ENCODE measurements at places on chromosomes 4 and X.

DNA sequence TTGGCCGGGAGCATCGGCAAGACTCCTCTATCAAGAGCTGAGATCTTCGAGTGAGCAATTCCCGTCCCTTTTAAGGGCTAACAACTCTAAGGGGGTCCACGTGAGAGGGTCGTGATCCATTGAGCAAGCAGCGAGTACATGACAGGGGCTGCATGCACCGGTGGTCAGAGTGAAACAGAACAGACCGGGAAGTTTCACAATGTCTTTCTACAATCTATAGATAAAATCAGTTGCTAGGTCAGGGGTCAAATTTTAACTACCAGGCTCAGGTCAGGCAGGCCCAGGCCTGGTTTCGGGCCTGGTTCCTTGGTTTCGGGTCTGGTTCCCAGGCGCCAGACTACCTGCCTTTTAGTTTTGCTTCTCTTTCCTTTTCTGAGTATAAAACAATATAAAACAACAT is 160.1 kb downstream of the PTCHD1 start:
- DNase-seq, result no peak

- no peak for DNase-seq
These were observed 142.9 kb downstream of the TMEM164 start for GRCh38 chrX:110145854-110146253.

DNA sequence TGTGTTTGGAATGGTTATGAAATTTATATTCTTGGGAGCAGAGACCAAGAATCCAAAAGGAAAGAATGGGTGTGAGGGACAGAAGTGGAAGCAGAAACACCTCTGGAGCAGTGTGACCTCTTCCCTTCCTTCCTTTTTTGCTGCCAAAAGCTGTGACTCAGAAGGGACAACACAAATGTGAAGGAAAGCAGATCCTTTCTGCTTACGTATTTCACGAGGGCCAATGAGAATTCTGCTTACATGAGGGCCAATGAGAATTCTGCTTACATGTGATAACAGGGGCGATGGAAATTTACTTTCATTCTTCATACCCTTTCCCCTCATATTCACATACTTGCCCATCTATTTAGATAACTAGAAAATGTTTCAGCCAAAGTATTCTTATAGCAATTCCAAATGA is 404.6 kb downstream of the PRDM5 start:
- DNase-seq, result no peak

- DNase-seq, result no peak
These were observed 32.5 kb upstream of the DDX3X start for GRCh38 chrX:41301438-41301824.

DNA sequence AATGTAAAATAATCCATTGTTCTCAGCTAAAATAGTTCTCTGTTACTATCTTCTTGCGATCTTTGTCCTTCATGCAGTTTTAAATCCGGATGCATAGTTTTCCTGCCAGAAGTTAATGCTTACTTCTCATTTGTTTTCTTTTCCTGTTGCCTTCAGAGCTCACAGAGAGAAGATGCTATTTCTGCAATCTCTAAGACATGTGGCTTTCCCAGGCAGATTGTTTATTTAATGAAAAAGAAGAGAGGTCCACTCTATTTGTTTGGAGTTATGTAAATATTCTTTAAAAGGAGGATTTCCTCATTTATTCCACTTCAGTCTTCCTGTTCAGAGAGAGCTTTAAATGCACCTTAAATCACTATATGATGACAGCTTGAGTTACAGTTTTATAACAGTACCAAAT is 39.3 kb upstream of the HPGD start:
- no peak for DNase-seq

- no peak for DNase-seq
These were observed 642.9 kb downstream of the STPG2 start for GRCh38 chr4:97500423-97500822.

GRCh38 chr4:147799986-147800555 is 68.2 kb downstream of the ARHGAP10 start:
- peak; percentile 45 for DNase-seq

GRCh38 chr4:182582245-182582644 is 334.9 kb downstream of the DCTD start:
- DNase-seq, result no peak

- DNase-seq, result no peak
These were observed 39.4 kb upstream of the IRF2 start for GRCh38 chr4:184513802-184514120.

DNA sequence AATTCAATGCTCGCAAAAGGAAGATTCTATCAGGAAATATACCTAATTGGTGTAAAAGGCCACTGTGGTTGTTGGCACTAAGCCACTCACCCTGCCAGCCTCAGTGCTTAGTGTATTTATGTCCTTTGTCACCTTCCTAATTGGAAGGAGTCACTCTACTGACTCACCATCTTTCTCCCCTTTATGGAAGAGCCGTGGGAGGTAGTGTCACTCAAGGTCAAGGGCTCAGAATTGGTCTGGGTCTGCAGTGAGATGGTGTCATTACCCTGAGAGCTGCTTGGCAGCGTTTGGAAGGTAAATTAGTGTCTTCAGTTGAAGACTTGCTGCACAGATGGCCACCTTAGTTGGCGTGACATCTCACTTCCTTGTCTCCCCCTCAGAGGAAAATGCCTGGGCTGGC is 41.7 kb upstream of the CDKN2AIP start:
- no peak for DNase-seq

DNA sequence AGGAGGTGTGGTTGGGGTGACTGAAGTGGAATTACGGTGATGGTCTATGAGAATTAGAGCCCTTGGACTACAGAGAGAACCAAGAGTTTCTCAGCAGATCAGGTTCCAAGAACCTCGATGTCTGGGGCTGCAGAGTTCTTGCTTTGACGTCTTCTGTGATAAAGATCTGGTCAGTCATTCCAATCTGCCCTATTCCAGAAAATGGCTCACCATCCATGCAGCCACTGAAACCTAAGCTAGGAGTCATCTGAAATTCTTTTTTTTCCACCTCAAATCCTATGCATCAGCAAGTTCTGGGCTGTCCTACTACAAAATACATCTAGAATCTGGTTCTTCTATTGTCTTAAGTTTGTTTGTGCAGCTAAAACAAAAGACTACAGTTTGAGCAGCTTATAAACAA is 254.4 kb upstream of the PGRMC2 start:
- no peak for DNase-seq

GRCh38 chr4:41647383-41647782 is 101.1 kb downstream of the PHOX2B start:
- DNase-seq, result no peak

DNA sequence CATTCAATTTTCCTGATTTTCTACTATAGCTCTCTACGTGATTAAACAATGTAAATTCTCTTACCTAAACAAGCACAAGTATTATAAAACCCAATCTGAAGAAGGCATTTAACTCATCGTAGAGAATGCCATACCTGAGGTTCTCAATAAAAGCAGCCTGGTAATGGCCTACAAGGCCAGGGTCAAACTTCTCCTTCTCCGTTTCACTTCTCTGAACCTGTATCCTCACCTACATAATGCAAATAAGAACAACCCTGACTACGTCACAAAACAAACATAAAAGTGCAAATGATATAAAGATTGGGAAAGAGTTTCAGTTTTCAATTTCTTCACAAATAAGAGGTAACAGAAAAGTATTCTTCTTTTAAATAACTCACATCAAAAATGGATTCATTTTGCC is 55.6 kb upstream of the STS start:
- DNase-seq, result no peak

DNA sequence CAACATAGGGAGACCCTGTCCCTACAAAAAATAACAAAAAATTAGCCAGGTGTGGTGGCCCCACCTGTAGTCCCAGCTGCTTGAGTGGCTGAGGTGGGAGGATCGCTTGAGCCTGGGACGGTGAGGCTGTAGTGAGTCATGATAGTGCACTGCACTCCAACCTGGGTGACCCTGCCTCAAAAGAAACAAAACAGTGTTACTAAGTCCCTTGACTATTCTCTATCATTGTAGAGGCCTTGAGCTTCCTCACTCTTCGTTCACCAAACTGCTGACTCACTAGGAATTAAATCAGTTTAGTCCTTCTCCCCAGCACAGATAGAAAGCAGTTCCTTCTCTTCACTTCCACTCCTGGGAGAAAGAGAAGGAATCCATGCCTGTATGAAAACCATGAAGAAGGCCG is 14.5 kb downstream of the CDS1 start:
- no peak for DNase-seq

- DNase-seq, result no peak
These were observed 66.2 kb downstream of the ZAR1 start for GRCh38 chr4:48556268-48556667.

DNA sequence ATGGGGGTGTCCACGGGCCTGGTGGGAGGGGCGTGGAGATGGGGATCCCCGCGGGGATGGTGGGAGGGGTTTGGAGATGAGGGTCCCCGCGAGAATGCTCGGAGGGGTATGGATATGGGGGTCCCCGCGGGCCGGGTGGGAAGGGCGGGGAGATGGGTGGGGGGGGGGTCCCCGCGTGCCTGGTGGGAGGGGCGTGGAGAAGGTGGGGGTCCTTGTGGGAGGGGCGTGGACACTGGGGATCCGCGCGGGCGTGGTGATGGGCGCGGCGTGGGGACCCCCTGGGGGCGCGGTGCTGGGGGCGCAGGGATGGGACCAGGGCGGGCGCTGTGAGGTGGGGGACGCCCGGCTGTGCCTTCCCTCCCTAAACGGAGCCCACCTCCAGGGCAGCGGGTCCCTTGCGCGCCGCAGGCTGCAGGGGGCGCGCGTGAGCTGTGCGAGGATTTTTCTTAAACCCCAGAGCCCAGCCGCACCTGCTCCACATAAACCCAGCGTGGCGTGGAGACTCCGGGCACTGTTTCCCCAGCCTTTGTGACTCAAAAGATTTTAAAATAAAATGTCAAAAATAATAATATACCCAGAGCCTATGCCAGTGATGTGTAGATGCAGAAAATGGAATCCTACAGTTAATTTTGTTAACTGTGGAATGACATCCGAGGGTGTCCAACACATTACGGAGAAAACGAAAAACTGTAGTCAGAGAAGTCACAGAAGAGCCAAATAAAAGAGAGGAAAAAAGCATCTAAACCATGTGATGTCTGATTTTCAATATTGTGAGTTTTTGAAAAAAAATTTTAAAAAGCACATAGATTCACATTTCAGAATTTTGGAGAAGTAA is 1.5 kb upstream of the ASMTL start:
- DNase-seq, result peak; percentile 93

- no peak for DNase-seq
These were observed 129.5 kb downstream of the LARP7 start for GRCh38 chr4:112766422-112766821.

Data from T-helper 9 cell (primary cell).